ENCODE measurements at places on chromosomes 3 and 15. TPM values are rescaled to one million over a fixed set of nuclear protein-coding genes. Genes with fewer than 3 reads are reported as not detected.

CCR2 gene
- 3.0 TPM for total RNA-seq

- H3K27ac ChIP-seq, result no peak overlapping the region
- H3K4me1 ChIP-seq, result no peaks in the 10 kb centered on the region
- no peak overlapping the region for H3K4me3 ChIP-seq
Observed at GRCh38 chr15:25501828-25502446, 63.1 kb upstream of the UBE3A start.

- H3K27me3 ChIP-seq, result no peaks in the 10 kb centered on the region
- no peaks in the 10 kb centered on the region for H3K4me1 ChIP-seq
- no peak overlapping the region for H3K4me3 ChIP-seq
- H3K36me3 ChIP-seq, result no peaks in the 10 kb centered on the region
- H3K27ac ChIP-seq, result no peak overlapping the region
Observed at GRCh38 chr3:59101231-59101736, 51.5 kb upstream of the CFAP20DC start.

- DNase-seq, result no peak
- no peaks in the 10 kb centered on the region for H3K27me3 ChIP-seq
- no peak overlapping the region for H3K4me3 ChIP-seq
- H3K4me1 ChIP-seq, result no peaks in the 10 kb centered on the region
- H3K27ac ChIP-seq, result no peak overlapping the region
Observed at GRCh38 chr3:151660885-151661284, 72.8 kb upstream of the AADACL2 start.

GRCh38 chr15:41585127-41586047 lies 26.4 kb downstream of the TYRO3 start:
- H3K27me3 ChIP-seq, result no peaks in the 10 kb centered on the region
- H3K27ac ChIP-seq, result peak overlapping the region; percentile 46
- H3K4me3 ChIP-seq, result peak overlapping the region; percentile 43
- peaks cover 12% of the 10 kb centered on the region for H3K4me1 ChIP-seq
- H3K36me3 ChIP-seq, result no peaks in the 10 kb centered on the region

GRCh38 chr3:133037436-133037835 lies 755 bp upstream of the TMEM108 start:
- peak; percentile 50 for DNase-seq
- no peak overlapping the region for H3K27ac ChIP-seq
- H3K4me3 ChIP-seq, result peak overlapping the region; percentile 85
- peaks cover 21% of the 10 kb centered on the region for H3K4me1 ChIP-seq

GNB4 gene
- 40.5 TPM for total RNA-seq

TRIM42 gene
- not detected for total RNA-seq

- H3K4me1 ChIP-seq, result no peaks in the 10 kb centered on the region
- no peak overlapping the region for H3K27ac ChIP-seq
- H3K4me3 ChIP-seq, result no peak overlapping the region
- H3K27me3 ChIP-seq, result no peaks in the 10 kb centered on the region
- no peaks in the 10 kb centered on the region for H3K36me3 ChIP-seq
Observed at GRCh38 chr3:57062101-57062631, 1.7 kb downstream of the SPATA12 start.
